ENCODE measurements at places on chromosomes 12 and 14.

GRCh38 chr14:20415782-20416206, 2.5 kb upstream of the TEP1 start:
- DNase-seq, result no peak

DNA sequence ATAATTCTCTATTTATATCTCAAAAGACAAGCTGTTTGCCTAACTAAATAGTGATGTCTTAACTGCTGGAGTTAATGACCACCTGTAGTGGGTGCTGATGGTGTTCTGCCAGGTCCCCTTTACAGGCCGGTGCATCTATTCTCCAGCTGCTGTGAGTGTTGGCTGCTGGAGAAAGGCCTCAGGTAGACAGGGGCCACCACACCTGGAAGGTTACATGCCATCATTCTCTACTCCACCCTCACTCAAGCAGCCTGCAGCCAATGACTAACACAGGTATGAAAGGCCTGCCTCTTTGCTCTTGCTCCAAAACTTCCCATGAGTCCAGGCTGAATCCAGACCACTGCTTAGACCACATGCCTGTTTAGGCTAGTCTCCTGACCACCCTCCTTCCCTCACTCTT, 73.9 kb downstream of the RPS6KA5 start:
- DNase-seq, result no peak

GRCh38 chr12:5348491-5348890, 83.4 kb upstream of the NTF3 start:
- DNase-seq, result no peak

DNA sequence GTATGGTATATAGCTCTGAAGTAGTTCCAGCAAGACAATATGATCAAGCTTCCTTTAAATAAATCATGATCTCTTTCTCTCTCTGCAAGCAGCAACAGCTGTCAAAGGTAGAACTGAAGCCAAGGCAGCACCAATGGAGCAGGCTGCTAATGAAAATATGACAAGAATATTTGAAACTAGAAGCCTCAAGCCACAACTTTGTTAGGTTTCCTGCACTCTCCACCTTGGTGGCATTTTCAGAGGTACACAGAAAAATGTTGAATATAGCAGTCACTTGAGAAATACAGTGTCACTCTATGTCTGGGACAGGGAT, 43.8 kb upstream of the PSMA6 start:
- DNase-seq, result no peak

GRCh38 chr12:1530592-1531152, 63.7 kb downstream of the FBXL14 start:
- no peak for DNase-seq

- no peak for DNase-seq
Measured at GRCh38 chr12:27637524-27637923, 58.7 kb upstream of the REP15 start.

- DNase-seq, result no peak
Measured at GRCh38 chr12:59191372-59191771, 271.1 kb upstream of the LRIG3 start.

DNA sequence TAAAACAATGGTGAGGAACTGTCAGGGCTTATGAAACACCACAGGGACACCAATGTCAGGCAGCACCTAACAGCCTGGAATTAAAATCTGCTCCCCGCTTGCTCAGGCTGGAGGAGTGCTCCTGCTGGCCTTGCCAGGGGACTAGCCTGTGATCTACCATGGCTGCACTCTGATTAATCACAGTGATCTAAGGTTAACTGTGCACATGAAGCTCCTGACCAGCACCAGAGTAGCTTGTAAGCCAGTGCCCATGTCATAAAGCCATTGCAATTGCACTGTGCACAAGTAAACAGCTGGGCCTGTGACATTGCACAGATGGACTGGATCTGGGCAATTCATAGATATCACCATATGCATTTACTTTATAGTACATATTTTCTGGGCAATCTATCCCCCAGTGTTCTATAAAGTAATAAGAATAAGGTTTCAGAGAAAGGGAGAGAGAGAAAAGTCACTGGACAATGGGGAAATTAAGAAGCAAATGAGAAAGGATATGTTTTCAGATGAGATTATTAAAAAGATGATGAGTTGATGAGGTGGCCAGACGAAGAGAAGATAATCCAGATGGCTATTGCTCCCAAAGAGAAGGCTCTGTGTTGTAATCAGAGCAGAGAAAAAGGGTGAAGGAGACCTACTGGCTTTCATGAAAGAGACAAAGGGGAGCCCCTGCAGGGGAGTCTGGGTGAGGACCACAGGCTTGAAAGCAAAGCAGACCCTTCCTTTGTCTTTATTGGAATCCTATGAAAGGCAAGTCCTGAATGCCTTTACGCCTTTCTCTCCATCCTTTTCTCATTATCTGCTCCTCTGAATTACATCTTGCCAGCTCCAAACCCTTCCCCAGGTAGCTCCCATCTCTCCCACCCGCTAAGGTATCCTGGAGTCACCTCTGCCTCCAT, 145.8 kb downstream of the SLC38A6 start:
- DNase-seq, result no peak

GRCh38 chr14:105536051-105536450, 9.7 kb downstream of the TMEM121 start:
- no peak for DNase-seq

GRCh38 chr12:132702640-132703039, 8.0 kb upstream of the PGAM5 start:
- no peak for DNase-seq

- no peak for DNase-seq
Measured at GRCh38 chr12:118743896-118744700, 237.2 kb upstream of the SRRM4 start.

- no peak for DNase-seq
Measured at GRCh38 chr14:27181333-27181732, 583.5 kb upstream of the NOVA1 start.

GRCh38 chr12:127943481-127944210, 323.3 kb upstream of the TMEM132C start:
- no peak for DNase-seq

GRCh38 chr14:24298892-24299254, 707 bp downstream of the DHRS1 start:
- DNase-seq, result no peak

- no peak for DNase-seq
Measured at GRCh38 chr14:22071006-22071405, 397.4 kb upstream of the OR4E1 start.

- DNase-seq, result no peak
Measured at GRCh38 chr12:67659292-67659691, 10.7 kb downstream of the DYRK2 start.

- no peak for DNase-seq
Measured at GRCh38 chr12:89243771-89244170, 108.5 kb downstream of the DUSP6 start.

GRCh38 chr12:117236456-117237001, 46.3 kb upstream of the FBXO21 start:
- DNase-seq, result peak; percentile 48

GRCh38 chr12:122023339-122024131, 1.9 kb downstream of the BCL7A start:
- no peak for DNase-seq

DNA sequence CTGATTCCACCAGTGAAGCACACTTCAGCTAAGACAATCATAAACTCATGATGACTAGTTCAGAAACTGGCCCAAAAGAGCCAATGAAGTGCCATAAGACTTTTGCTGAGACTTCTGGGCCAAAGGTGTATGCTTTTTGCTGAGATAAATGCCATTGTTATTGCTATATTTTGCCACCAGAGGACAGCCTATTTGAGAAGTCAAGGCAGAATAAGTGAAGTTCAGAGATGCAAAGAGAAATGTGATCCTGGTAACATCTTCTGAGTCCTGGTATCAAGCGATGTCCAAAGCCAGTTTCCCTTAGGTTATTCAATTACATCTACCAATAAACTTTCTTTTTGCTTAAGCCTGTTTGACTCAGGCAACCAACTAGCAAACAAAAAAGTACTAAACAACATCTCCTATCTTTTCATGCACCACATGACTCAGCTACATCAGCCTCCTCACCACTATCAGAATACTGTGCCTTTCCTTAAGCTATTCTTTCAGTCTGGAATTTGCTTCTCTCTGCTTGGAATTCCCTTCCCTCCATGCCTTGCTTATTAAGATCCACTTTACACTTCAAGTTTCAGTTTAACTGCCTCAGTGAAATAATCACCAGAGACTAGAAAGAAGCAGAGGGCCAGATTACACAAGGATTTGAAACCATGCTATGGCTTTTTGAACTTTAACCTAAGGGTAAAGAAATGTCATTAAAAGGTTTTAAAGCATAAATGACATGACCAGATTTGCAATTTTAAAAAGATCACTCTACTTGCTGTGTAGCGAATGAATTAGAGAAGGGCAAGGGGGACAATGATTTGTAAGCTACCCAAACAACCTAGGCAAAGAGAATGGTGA, 14.0 kb downstream of the CRY1 start:
- DNase-seq, result no peak

DNA sequence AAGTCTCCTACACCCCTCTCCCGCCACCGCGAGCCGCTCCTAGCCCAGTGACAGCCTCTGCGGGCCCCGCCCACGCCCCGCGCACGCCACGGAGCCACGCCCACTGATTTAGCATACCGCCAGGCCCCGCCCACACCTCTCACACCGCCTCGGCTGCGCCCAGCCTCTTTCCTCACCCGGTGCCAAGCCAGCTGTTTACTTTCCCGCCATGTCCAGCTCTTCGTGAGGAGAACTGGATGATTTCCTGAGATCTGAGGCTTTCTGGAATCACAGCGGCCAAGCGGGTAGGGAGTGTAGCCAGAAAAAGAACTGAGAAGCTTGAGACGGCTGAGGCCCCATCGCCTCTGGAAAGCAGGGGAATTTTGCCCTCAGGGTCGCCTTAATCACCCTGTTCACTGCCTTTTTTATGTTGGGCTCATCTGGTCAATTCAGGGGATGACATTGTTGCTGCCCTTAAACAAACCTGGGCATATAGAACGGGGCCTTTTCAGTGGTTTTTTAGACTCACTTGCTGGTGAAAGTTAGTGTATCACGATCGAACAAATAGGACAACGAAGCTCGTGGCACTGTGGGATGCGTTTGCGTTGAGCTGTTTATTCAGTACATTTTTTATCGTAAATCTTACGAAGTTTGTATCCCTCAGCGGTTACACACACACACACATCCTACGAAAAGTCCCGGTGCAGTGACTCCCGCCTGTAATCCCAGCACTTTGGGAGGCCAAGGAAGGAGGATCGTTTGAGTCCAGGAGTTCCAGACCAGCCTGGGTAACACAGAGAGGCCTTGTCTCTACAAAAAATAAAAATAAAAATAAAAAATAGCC, at the start of gene RNF212B:
Gene RNF212B (plus strand): TSS at position 165 of the 823 bp plus-strand sequence. CDS start 2,410 bp downstream, outside the sequence.
- DNase-seq, result peak; percentile 77

DNA sequence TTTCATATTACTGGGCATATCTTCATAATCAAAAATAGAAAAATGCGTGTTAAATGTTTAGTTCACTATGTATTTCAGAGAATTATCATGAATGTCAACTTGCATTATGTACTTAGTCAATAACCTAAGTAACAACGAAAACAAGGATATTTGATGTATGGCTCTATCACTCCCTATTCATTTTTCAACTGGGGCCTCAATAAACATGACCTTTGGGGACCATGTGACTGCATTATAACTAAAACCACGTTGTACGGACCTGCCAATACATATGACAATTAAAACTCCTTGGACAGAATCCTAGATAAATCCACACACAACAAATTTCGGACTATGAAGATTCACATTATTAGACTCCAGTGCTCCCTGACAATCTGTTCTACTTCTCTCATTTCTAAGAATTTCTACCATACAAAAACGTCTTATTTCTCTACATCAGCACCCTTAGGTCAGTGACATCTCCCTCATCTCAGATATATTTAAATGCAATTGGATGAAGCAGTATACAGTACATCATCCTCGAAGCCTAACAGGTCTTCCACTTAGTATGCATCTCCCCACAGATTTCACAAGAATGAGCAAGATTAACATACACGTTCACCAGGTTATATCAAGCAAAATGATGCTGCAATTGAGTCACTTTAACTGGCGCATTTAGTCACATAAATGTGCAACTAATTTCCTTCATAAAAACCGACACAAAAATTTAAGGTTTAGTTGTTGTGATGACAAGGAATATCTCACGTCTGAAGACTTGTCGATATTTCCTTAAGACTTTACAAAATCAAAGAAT, 1.5 kb downstream of the UBE2N start:
- DNase-seq, result no peak

DNA sequence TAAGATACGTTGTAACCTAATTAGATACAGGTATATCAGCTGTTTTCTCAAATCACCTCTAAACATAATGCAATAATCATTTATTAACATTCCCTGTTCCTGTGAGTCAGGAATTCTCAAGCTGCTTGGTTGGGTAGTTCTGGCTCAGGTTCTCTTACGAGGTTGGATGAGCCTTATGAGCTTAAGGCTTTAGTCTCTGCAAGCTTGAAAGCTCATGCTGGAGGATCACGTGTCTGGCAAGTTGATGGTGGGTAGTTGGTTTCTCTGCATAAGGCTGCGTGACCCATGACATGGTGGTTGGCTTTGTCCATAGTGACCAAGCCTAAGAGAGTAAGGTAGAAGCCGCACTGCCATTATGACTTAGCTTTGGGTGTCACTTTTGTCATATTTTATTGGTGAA, 62.0 kb downstream of the PLEKHA5 start:
- no peak for DNase-seq

DNA sequence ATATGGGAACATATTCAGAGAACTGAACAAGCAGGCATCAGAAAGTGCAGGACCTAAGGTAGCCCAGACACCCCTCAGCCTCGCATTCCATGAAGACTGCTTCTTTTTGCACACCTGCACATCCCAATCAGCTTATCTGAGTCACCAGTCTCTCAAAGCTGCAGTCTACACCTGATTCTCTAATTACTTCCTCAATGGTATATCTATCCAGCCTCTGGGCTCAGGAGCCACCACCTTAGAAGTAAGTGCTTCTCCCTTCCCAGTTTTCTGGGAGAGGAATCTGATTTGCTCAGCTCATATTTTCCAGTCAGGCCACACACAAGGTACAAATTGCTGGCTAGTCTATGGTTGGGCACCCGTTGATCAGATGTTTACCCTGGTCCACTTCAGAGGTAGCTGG, 21.7 kb downstream of the TC2N start:
- no peak for DNase-seq

GRCh38 chr12:79344855-79345847, 345.6 kb downstream of the PAWR start:
- no peak for DNase-seq

- no peak for DNase-seq
Measured at GRCh38 chr14:89406941-89407340, 10.1 kb downstream of the FOXN3 start.

- DNase-seq, result no peak
Measured at GRCh38 chr12:102144221-102144620, 24.2 kb downstream of the PARPBP start.

DNA sequence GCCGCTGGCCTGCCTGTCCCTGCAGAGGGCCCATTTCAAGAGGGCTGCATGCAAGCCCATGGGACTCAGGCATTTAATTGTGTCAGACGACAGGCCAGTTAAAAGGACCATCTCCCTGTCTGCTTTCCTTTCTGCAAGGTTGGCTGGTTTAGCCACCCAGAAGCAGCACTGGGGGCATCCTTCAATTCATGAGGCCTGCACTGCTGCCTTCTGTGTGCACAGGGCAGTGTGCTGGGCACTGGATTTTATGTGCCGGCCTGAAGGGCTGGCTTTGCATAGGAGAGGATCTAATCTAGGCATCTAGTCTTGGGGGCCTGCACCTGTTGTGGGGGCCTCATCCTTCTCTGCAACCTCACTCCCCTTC, 114.1 kb upstream of the FKBP4 start:
- no peak for DNase-seq

GRCh38 chr14:102608064-102608446, 15.6 kb downstream of the RCOR1 start:
- no peak for DNase-seq
